ENCODE measurements at places on chromosomes 12 and 14.

DNA sequence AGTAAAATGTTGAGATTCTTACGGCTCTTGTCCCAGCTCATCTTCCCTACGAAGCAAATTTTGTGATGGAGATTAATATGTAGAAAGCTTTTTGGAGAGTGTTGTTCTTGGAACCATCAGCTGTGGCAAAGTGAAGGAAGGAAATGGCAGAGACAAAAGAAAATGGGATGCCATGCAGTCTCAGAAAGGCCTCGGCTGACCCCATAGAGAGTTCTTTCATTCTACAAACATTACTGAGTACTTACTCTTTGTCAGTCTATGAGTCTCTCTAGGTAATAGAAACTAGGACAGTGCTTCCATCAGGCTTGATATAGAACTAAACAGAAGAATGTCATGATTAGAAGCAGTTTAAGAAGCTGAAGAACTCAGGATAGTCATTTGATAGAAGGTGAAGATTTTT, 134.1 kb downstream of the PLEKHA5 start:
- no peak for DNase-seq

DNA sequence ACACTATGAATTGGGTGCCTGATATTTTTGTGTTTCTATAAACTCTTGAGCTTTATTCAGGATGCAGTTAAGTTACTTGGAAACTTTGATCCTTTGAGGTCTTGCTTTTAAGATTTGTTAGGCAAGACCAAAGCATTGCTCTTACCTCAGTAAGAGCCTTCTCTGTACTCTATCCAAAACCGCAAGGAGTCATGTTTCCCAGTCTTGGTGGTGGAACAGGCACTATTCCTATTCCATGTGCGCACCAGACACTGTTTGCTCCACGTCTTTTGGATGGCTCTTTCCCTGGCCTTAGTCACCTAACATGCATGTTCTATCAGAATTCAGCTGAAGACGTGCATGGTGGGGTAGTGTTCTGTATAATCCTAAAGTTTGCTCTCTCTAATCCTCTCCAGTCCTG, 23.5 kb downstream of the CSRP2 start:
- no peak for DNase-seq

- DNase-seq, result no peak
These were observed 8.5 kb downstream of the RACGAP1 start for GRCh38 chr12:50016501-50017475.

DNA sequence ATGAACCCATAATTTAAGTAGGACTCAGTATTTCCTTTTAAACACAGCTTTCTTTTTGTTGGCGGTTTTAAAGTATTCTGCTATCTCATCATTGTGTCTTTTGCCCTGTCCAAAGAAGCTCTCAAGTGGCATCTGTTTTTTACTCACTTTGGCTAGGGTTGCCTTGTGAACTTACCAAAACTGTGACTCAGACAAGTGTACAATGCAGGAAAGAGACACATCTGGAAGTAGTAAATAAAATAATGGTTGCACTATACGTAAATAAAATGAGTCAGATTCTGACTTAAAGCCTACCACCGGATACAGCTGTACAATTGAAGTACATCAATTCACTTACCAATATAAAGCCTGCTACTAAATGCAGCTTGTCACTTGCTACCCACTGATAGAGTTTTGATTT, 619.2 kb upstream of the LRFN5 start:
- no peak for DNase-seq

DNA sequence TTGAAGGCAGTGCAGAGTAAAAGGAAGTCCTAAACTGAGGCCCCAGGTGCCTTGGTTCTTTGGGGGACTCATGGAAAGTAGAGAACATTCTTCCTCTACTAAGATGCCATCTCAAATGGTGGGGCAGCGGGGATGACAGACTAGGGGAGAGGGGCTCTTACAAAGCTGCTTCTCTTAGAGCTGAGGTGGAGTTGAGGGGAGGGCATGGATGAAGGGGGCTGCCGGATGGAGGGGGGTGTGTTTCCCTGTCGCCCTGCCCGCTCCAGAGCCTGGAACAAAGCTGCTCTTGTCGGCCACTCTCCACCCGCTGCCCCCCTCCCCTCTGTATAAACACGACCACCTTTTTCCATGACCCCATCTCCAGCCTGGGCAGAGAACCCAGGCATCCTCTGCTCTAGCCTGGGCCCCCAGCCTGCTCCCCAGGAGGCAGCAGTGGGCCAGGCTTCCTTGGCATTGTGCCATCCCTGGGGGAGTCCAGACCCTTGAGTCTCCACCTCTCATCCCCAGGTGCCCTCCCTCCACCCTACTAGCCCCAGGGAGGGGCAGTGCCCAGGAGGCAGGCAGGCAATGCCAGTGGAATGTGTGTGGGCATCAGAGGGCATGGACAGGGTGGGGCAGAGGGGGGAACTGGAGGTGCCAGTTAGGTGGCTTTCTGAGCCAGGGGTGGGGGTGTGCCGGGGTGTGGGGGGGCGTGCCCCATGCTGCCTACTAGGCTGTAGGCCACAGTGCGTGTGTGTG, 1.7 kb downstream of the RARG start:
- DNase-seq, result no peak

- no peak for DNase-seq
These were observed 9.8 kb upstream of the DICER1 start for GRCh38 chr14:95167177-95167576.

DNA sequence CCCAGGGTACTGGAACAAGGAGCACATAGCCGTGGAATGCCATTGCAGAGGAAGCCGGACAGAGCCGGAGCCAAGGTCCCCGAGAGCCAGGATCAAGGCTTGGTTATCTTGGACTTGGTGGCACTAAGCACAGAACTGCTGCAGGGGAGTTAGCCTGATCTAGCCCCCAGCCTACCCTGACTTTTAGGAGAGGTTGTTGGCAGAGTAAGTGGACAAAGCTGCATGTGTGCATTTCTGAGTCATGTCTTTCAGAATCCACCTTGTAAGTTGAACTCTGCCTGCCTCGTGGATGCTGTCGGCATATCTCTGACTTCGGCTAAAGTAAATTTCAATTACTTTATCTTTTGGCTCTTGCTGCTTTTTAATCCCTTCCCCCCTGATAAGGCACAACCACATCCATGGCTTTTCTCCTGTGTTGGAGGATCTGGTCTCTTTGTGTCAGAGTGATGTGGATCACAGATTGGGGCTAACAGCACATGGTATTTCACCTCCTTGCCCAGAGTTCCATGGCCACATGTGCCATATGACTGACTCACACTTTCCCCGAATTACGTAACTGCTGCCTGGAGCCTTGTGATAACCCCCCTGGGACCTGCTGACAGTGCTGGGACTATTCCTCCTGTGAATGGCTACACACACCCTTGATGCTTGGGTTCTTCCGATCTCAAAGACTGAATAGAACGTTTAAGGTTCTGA, 240.3 kb downstream of the EMP1 start:
- DNase-seq, result no peak
